ENCODE measurements at places on chromosomes 12 and 14. TPM values are rescaled to one million over a fixed set of nuclear protein-coding genes. Genes with fewer than 3 reads are reported as not detected.

DNA sequence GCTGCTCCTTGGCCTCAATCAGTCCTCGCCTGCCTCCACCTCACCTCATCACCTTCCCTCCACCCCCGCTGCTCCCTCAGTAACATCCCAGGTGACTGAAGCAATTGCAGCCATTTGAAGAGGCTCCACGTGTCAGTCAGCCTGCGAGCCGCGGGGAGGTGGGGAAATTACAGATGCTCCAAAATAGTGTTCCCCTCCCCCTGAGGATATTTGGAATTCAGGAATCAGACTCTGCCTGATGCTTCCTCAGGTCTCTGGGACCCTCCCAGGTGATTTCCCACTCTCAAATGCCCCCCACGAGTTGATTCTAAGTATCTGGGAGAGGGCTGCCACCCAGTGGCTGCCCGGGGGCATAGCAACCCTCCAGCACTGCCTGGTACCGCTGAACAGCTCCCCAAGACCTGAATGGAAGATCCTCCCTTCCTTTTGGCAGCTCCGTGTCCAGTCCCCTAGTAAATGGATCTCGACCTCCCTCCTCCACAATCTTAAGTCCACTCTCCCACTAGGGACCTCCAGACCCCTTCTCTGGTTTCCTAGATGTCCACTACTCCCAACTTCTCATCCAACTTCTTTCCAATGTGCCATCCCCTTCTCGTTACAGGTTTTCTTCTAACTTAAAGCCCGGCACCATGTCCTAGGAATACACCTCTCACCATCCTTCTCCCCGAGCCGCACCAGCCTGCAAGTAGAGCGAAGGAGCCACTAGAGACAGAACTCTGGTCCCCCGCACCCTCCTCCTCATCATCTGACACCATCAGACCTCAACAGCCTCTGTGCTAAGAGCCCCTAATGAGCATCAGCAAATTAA is 1.4 kb upstream of the ASIC1 start:
- ATAC-seq, result peak; percentile 23

DNA sequence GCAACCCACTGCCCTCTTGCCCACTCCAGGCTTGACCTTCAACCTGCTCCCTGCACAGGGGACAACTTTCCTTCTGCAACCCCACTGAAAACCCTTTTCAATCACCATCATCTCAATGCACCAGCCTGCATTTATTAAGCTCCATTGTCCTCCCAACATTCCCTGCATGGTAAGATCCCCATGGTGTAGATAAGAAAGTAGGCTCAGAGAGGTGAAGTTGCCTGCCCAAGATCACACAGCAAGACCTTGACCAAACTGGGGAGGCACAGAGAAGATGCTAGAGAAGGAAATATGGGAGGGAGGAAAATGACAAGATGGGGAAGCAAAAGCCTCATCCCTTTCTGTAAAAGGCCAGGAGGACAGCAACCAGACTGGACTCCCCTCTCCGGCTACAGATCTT is 9.8 kb downstream of the MSI1 start:
- ATAC-seq, result no peak

Gene OTX2
- not detected for total RNA-seq

Gene LRRK2
- not detected for total RNA-seq

DNA sequence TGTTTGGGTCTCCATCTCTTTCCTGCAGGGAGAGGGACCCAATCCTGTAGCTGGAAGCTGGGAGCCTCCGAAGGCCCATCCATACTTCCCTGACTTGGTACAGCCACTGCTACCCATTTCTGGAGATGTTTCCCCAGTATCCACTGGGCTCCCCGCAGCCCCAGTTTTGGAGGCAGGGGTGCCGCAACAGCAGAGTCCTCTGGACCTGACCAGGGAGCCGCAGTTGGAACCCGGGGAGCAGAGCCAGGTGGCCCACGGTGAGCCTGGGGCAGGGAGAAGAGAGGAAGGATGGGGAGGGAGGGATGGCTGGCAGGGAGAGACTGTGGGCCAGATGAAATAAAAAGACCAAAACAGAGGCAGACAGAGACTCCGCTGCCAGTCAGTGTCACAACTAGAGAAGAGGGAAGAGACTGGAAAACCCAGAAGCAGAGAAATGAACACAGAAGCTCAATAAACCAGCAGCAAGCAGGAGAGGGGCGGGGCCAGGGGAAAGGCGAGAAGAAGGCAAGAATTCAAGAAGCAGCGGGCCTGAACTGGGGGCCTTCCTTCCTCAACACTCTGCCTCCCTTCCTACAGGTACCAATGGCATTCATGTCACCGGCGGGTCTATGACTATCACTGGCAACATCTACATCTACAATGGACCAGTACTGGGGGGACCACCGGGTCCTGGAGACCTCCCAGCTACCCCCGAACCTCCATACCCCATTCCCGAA is 6.3 kb downstream of the LTBR start:
- no peak for ATAC-seq

Gene ESR2
- total RNA-seq, result 1.5 TPM
